ENCODE measurements at places on chromosomes 7 and 10.
A peak's percentile ranks its signal among the peaks of the same experiment; 100 is the strongest.

GRCh38 chr7:143958781-143959180, 4.1 kb downstream of the OR2F1 start:
- DNase-seq, result no peak

- DNase-seq, result peak; percentile 56
Observed at GRCh38 chr10:128263891-128264688, 137.9 kb upstream of the MKI67 start.

DNA sequence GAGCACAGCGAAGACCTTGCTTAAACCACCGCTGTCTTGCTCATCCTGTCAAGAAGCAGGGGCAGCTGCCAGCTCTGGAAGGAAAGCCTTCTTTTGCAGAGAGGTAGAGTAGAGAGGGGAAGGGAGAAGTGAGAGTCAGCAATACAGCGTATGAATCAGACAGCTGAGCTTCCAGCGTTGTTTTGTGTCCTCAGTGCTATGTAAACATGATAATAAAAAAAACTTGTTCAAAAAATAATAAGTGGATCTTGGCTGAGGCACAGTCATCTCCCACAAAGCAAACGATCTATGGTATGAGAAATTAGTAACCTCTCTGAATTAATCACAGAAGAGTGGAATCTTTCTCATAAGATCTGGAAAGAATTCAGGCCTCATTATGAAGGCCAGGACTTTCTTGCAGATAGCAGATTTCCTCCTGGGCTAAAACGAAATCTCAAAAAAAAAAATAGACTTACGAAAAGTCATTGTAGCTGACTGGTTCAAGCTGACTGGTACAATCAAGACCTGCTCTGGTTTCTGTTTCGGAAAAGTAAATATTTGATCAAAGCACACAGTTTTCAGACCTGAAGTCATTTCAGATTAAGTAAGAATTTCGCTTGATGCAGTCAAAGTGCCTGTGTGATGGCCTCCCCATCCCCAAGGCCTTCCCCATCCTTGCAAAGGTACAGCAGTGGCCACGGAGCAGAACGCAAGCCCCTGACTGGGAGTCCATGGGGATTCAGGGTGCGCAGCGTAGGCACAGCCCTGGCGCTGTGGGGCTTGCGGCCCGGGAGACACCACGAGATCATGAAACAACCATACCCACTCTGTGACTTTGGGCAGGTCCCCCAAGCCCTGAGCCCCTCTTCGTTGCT, 29.4 kb downstream of the CHST15 start:
- DNase-seq, result no peak

GRCh38 chr7:156753229-156753560, 112.6 kb downstream of the RNF32 start:
- no peak for DNase-seq

DNA sequence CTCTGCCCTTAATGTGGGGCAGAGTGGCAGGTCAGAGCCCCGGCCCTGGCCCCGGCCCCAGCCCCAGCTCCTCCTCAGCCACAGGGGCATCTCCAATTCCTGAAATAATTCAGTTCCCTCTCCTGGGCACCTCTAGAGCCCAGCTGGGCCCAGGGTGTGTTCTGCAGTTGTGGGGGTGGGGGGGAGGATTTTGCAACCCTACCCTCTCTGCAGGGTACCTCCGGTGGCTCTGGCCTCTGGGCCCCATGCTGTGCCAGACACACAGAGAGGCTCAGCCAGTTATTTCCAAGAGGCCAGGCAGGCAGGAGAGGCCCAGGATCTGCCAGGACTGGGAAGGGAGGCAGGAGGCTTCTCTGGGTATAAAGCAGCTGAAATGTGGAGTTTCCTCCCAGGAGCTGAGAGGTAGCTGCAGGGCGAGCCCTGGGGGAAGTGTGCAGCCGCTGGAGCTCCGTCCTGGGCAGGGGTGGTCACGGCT, 47.9 kb downstream of the PWWP2B start:
- DNase-seq, result peak; percentile 10

- DNase-seq, result no peak
Observed at GRCh38 chr7:45986355-45987298, 65.6 kb upstream of the IGFBP3 start.

DNA sequence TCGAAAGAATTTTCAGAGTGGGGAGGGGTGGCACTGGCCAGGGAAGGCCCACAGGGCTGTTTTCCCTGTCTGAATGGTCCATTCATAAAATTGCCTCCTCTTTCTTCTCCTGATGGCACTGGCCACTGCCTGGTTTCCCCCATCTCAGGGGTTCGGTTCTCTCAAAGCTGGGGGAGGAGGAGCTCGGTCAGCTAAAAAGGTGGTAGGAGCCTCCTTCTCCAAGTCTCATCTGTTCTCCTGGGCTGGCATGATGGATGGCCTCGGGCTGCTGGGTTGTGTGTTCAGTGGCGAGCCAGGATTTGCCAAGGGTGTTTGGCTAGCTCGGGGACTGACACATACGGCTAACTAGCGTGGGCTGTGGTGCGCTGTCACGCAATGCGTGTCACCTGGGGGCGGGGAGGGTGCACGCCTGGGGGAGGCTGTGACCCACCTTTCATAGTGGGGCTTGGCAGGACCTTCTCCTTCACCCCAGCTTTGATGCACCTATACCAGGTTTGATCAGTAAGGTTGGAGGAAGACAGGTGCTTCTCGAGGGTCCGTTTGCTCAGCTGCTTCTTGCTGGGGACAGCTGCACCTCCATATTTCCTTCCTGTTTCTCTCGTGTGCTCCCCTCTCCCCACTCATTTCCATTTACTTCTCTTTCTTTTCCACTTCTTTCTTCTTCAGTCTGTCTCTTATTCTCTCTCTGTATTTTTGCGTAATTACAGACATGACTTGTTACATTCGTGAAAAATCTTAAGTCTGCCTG, 36.3 kb downstream of the RBM20 start:
- peak; percentile 33 for DNase-seq

GRCh38 chr7:85773116-85773728, 586.4 kb upstream of the SEMA3D start:
- DNase-seq, result no peak

DNA sequence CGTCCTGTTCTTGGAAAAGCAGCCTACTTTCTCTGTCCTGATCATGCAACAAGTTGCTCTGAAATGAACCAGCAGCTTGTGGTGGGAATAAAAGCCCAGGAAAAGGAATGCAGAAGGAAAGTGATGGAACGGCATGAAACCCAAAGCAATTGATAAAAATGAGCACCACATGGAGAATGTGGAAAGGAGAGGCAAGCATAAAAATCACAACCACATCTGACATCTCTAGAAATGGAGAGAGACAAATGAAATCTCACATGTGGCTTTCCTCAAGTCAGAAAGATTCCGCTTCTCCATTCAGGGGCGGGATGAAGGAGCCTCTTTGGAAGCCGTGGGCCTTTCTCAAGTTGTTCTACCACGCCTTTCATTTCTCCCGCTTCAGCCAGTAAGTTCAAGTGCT, 631.7 kb upstream of the GALNT17 start:
- DNase-seq, result no peak

- DNase-seq, result no peak
Observed at GRCh38 chr10:36425131-36425797, 700.1 kb upstream of the ANKRD30A start.

- no peak for DNase-seq
Observed at GRCh38 chr10:111233439-111233838, 156.6 kb downstream of the ADRA2A start.

GRCh38 chr10:33238643-33239042, 95.8 kb downstream of the NRP1 start:
- no peak for DNase-seq

DNA sequence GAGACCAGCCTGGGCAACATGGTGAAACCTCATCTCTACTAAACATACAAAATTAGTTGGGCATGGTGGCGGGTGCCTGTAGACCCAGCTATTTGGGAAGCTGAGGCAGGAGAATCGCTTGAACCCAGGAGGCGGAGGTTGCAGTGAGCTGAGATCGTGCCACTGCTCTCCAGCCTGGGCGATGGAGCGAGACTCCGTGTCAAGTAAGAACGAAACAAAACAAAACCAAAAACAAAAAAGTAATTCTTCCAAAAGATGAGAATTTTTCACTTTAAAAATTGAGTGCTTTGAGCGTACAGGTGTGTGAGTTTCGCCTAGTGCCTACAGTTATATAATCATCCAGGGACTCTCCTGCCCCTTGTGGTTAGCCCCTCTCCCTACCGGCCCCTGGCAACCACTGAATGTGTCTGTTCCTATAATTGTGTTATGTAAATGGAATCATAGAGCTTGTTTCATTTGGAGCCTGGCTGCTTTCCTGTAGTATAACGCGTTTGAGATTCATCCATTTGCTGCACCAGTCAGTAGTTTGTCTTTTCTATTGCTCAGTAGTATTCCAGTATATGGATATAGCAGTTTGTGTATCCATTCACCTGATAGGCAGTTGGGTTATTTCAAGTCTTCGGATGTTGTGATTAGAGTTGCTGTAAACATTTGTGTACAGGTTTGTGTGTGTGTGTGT, 80.0 kb downstream of the RBM33 start:
- no peak for DNase-seq

DNA sequence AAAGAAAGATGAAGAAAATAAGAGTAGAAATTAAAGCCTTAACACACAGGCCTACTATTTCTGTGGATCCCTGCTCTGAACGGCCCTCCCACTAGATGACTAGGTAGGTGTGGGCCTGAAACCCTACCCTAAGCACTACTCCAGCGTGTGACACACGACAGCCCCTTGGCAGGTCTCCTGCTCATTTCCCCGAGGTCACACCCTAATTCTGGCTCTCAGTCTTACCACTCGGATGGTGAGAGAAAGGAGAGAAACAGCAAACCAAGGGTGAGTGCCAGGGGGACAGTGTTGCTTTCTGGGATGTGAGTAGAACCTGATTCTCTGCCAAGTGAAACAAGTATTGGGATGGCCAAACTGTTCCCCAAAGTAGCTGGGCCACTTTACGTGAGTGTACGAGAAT, 12.1 kb downstream of the GALNTL5 start:
- no peak for DNase-seq

GRCh38 chr7:29858191-29858951, 52.1 kb downstream of the WIPF3 start:
- DNase-seq, result no peak

- no peak for DNase-seq
Observed at GRCh38 chr10:132506711-132507408, 30.7 kb upstream of the INPP5A start.

- peak; percentile 50 for DNase-seq
Observed at GRCh38 chr10:13139150-13139549, 22.2 kb upstream of the MCM10 start.

DNA sequence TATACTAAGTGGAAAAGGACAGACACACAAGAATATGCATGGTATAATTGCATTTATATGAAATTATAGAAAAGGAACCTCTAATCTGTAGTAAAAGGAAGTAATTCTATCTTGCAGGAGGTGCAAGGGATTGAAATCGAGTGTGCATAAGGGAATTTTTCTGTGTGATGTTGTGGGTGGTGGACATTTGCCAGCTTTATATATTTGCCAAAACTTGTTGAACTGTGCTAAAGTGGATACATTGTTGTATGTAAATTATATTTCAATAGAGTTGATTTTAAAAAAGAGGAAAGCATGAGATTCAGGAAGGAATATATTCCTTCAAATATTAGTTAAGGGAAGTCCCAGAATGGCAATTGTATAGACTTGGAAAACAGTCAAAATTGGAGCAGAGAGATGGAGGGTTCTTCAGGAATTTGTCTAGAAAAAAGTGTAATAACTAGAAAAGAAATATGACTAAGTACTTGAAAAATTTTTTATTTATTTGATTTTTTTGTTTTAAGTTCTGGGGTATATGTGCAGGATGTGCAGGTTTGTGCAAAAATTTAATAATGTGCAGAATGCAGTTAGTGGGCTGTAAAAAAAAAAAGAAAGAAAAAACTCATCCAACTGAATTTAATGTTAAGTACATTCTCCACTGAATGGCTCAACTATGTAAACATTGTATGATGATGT, 96.1 kb downstream of the ARL4A start:
- no peak for DNase-seq

GRCh38 chr7:132580277-132580676, 4.0 kb upstream of the PLXNA4 start:
- DNase-seq, result no peak

DNA sequence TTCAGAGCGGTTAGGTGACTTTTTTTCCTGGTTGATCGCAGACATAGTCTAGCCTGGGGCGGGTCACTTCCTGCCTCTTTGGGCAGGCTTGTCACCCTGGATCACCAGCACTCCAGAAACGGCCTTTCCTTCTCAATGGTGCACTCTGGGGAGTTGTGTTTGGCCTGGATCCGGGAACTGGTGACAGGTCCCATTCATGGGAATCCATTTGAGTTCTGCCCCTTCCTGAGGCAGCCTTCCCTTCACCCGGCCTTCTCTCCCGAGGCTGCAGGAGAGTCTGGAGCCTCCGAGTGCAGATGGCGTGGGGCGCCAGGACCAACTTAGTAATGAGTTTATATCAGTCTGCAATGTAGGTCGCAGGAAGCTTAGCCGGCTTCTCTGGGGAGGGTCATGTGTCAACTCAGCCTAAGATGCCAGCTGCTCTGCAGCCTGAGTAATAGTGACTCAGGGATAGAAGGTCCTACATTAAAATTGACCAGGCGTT, 54.2 kb downstream of the TACR2 start:
- no peak for DNase-seq

DNA sequence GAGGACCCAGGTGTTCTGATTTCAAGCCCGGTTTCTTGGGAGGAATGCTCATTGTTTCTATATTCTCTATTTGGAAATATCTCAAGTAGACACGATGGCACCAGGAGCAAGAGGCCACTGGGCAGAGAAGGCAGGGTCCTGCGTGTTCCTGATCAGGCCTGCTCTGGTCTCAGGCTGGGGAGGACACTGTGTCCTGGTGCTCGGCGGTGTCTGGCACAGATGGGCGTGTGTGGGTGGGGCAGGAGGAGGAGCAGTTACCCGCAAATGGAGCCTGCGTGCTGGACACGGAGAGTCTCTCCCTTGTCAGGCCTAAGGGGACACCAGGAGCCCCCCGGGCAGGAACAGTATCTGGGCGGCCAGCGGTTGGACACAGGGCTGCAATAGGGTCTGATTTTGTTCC, 25.9 kb upstream of the GOLGA7B start:
- DNase-seq, result no peak

DNA sequence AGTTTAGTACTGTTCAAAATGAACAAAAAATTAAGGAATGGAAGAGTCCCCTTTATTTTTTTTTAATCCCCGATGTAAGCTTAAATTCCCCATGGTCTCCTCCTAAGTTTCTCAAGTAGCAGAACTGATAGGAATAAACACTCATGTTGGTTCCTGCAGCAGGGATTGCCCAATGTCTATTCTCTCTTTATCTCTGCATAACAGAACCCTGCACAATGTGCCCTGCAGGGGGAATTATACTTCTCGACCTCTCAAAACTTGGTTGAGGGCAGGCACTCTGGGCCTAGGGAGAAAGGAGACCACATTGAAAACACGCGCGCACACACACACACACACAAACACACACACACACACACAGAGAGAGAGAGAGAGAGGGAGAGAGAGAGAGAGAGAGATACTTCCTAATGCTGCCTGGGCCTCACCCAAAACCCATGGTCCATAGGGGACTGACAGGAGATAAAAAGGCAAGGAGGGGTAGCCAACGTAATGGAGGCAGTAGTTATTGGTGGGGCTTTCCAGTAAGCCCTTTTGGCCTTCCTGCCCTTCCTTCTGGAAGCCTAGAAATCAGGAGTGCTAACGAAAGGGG, 22.7 kb downstream of the JAZF1 start:
- DNase-seq, result no peak
